ENCODE measurements at places on chromosomes 3 and 15.

- DNase-seq, result no peak
These were observed 153.5 kb downstream of the MECOM start for GRCh38 chr3:169509780-169510692.

GRCh38 chr15:81227716-81228115, 31.0 kb downstream of the IL16 start:
- DNase-seq, result no peak

DNA sequence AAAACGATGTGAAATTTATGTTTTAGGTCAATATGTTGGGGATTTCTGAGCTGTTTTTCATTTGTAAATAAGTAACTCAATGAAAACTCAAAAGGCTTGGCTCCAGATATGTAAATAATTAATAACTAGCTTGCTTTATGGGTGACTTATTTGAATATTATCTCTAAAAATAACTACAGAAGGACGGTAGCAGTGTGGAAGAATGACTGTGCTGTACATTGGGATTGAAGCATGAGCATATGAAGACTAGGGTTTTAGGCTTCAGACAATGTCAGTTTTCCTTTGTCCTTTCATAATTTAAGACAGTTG, 343.9 kb downstream of the GRM7 start:
- DNase-seq, result no peak

- DNase-seq, result no peak
These were observed 730 bp downstream of the HIGD1A start for GRCh38 chr3:42803414-42804105.

DNA sequence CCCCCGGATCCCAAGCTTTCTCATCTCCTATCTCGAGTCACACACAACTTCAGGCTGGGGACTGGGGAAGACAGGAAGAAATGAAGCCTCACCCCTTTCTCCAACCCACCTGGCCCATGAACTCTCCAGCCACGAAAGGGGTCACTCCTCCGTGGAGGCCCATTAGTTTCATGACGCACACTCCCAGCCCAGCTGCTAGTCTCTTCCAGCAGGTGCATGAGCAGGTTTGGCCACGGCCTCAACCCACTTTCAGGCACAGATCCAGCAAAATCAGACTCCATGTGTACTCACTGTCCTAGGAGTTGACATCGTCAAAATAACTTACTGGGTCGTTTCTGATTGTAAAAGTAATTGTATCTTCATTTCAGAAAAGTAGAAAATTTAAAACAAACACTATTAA, 76.6 kb downstream of the C3orf70 start:
- DNase-seq, result no peak

- DNase-seq, result no peak
These were observed 435.4 kb upstream of the RGMA start for GRCh38 chr15:93524432-93524831.

GRCh38 chr15:74398183-74398582, 30.7 kb upstream of the CYP11A1 start:
- DNase-seq, result no peak
